NCI-H1417 treated with DMSO at 0.1 percent for 48 hours (cell line): ENCODE measurements at places on chromosomes 1 and 21.

- DNase-seq = no peak
Observed at GRCh38 chr1:207866471-207867135, 44.3 kb downstream of the CD34 start.

- DNase-seq = no peak
Observed at GRCh38 chr1:8814865-8815264, 2.6 kb downstream of the RERE start.

DNA sequence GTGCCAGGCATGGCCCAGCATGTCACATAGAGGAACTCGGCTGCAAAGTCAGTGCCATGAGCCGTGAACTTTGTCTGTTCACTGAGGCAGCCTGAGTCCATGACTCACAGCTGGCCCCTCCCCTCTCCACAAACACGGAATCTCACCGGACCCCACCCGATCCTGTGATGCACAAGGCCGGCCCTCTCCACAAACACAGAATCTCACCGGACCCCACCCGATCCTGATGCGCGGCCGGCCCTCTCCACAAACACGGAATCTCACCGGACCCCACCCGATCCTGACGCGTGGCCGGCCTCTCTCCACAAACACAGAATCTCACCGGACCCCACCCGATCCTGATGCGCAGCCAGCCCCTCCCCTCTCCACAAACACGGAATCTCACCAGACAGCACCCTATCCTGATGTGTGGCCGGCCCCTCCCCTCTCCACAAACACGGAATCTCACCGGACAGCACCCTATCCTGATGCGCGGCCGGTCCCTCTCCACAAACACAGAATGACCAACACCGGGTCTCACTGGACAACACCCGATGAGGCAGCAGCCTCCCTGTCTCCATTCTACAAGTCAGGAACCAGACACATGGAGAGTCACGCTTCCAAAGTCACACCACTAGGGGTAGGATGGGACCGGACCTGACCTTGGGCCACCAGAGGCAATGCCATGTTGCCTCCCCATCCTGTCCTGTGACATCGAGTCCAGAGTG is 39.6 kb upstream of the GPR153 start:
- DNase-seq = no peak

DNA sequence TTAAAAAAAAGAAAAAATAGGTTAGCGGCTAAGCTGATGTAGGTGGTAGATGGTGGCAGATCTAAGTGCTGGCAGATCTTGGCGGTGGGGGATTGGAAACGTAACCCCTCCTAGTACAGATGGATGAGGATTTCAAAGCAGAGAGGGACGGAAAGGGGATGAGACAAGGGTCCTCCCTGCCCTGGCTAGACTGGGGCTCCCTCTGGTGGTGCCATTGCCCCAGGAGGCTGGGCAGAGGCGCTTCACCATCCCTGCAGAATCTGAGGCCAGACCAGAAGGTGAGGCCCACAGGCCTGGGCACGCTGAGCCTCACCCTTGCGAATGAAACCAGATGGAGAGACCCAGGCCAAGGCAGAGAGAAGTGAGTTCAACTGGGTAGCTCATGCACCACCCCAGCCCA is 7.0 kb upstream of the PLEKHA6 start:
- no peak for DNase-seq

- no peak for DNase-seq
Observed at GRCh38 chr1:243598433-243598832, 251.6 kb downstream of the AKT3 start.
